ENCODE measurements at places on chromosomes 7 and 10. TPM values are rescaled to one million over a fixed set of nuclear protein-coding genes. Genes with fewer than 3 reads are reported as not detected.

Gene GLI3
- total RNA-seq, result 0.46 TPM

Gene ATOH7
- total RNA-seq, result not detected

DNA sequence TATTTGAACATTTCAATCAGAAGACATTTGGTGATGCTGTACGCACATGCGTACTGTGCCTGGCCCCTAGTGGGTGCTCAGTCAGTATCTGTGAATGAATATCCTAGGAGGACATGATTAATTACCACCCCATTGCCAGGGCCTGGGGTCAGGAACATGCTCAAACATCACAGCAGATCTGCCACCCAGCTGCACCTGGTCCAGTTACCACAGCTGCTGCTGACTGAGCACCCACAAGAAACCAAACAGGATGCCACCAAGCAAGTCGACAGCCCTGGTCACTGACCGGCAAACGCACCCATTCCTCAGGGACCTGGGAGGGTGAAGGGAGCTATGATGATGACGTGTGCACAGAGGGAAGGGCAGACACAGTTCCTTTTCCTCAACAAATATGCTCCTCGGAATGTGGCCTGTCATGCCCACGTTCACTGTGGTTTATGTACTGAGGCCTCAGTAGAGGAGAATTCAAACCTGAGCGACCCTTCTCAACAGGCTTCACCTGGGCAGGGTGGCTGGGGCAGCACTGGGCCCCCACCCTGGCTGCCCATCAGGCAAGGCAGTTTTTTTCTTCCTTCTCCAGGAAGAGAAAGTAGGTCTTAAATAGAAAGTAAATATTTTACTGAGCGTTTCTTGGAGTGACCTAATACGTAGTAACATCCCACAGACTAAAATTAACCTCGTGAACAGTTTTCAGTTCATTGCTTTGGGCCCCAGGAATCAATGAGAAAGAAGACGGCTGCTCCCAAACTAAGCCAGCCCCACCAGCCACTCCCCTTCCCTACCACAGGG is 13.4 kb downstream of the CTBP2 start:
- H3K36me3 ChIP-seq, result no peaks in the 10 kb centered on the region
- no peaks in the 10 kb centered on the region for H3K4me1 ChIP-seq
- DNase-seq, result no peak
- H3K4me3 ChIP-seq, result no peak overlapping the region
- no peaks in the 10 kb centered on the region for H3K27me3 ChIP-seq

GRCh38 chr7:25389489-25390106 is 161.3 kb upstream of the NPVF start:
- no peak for DNase-seq
- H3K27ac ChIP-seq, result no peak overlapping the region
- no peaks in the 10 kb centered on the region for H3K4me1 ChIP-seq

DNA sequence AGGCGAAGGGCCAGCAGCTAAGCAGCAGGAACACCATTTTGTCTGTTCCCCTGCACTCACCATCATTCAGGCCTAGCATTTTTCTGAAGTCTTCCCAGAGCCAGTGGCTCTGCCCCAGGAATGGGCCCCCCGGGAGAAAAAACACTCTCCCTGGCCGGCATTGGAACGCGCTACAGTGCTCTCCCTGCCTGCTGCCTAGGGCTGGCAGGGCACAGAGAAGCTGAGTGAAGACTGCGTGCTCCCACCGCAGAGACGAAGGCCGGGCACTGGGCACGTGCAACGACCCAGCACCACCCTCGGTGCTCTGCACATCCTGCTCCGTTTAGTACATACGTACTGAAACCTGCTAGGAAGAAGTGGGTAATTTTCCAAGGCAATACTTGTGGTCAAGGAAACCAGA is 34.4 kb downstream of the HSPA12A start:
- no peaks in the 10 kb centered on the region for H3K36me3 ChIP-seq
- H3K4me3 ChIP-seq, result no peak overlapping the region
- H3K27ac ChIP-seq, result no peak overlapping the region
- no peak for DNase-seq
- no peaks in the 10 kb centered on the region for H3K27me3 ChIP-seq
- H3K4me1 ChIP-seq, result no peaks in the 10 kb centered on the region

DNA sequence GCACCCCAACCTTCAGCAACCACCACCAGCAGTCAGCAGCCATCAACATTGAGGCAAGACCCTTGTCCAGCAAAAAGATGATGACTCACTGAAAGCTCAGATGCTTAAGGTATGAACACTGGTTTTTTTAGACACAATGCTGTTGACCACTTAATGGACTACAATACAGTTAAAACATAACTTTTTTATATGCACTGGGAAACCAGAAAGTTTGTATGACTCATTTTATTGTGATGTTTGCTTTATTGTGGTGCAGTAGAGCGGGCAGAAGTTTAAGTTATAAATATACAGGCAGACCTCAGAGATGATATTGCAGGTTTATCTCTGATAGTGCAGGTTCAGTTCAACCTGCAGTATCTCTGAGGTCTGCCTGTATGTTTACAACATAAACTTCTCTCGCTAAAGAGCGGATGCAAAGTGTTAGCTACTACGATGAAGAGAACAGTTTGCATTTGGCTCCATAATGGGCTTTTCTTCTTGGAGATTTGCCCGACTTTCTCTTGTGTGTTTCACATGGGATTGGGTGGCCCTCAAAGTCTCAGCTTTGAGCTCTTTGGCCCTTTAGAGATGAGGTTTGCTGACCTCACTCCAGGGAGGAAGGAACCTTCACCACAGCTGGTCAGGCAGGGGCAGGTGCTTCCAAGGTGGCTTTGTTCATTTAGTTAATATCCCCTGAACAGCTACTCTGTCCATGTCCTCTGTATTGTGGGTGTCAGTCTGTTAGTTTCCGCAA is 84.4 kb upstream of the SHH start:
- no peaks in the 10 kb centered on the region for H3K36me3 ChIP-seq
- DNase-seq, result no peak
- no peak overlapping the region for H3K27ac ChIP-seq
- no peak overlapping the region for H3K4me3 ChIP-seq

DNA sequence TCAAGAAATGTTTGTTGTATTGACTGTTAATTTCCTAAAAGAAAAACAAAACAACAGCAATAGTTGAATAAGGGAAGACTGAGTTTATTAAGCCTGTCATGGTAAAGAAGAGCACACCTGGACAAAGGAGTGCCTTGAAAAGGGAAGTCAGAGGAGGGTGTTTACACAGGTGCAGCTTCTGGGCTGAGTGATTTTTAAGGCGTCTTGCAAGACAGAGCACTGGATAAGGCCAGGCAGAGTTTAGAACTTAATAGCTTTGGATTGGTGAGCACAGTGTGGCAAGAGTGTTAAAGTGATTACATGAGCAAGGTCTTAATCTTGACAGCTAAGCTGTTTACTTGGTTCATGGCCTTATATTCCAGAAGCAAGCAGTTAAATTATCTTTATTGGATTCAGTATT is 423.2 kb downstream of the CNTNAP2 start:
- no peak for DNase-seq
- no peaks in the 10 kb centered on the region for H3K4me1 ChIP-seq
- H3K27me3 ChIP-seq, result no peaks in the 10 kb centered on the region
- H3K36me3 ChIP-seq, result no peaks in the 10 kb centered on the region
- no peak overlapping the region for H3K27ac ChIP-seq

Data from CD8-positive, alpha-beta memory T cell (primary cell).